Neural crest cell (in vitro differentiated cells): ENCODE measurements at places on chromosomes 11 and 22.

- DNase-seq, result no peak
These were observed 35.8 kb downstream of the UVRAG start for GRCh38 chr11:75850787-75851186.

- DNase-seq, result no peak
These were observed 1097.2 kb upstream of the TENM4 start for GRCh38 chr11:80538040-80538439.

DNA sequence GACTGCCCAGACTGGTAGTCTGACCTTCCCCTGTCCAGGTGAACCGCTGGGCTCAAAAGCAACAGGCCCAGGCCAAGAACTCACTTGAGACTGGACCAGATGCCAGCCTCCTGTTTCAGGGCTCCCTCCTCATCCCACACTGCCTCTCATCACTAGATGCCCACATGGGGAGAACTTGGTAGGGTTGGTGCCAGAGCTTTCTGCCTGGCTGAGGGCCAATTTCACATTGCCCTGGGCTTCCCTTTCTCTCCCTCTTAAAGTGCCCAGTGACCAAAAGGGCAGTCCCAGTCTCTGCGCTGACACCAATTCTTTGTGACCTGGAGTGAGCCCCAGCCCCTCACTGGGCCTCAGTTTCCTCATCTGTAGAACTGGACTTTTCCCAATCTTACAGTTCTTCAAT lies 41.7 kb downstream of the C11orf58 start:
- DNase-seq, result no peak

DNA sequence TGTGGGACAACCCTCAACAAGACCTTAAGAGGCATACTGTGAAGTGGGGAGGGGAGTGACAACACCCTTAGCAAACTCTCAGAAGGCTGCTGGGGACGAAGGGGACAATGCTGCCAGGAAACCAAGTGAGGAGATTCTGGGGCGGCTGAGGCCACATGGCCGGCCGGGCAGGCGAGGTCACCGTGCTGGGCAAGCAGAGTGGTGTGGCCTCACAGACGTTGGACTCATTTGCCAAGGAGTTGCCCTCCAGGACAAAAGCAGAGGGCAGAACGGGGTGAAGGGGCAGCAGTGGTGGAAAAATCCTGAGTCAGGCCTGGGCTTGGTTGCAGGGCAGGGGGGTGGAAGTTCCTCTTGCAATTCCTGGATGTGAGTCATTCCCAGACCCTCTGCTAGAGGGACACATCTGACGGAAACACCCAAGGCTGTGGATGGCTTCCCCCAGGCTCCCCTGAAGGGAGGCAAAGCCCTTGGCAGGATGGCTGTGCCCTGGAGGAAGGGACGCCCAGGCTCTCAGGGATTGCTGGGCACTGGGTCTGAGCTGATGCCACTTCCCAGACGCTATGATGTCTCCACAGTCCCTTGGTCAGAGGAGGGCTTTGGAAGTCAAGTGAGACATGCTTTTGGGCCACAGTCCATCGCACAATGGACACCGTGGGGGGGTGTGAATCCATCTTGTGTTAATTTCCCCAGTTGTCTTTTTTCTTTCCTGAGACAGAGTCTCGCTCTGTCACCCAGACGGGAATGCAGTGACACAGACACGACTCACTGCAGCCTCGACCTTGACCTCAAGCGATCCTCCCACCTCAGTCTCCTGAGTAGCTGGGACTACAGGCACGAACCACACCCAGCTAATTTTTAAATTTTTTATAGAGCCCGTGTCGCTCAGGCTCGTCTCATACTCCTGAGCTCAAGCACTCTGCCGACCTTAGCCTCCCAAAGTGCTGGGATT lies 16.2 kb upstream of the SHANK3 start:
- DNase-seq, result no peak

DNA sequence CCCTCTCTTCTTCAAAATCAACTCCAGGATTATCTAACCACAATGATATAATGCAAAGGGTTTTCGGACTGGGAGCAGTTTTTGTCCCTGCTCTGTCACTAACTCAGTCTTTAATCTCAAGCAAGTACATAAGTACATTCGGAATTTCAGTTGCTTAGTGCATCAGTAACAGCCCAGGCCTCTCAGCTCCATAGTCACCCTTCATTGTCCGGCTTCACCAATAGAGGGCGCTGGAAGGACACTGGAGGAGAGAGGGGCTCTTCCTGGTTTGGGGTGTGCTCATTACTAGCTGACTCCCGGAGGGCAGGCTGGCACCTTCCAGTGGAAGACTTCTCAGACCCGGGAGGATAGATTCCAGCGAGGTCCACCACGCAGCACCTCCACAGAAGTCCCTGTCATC lies 90.4 kb upstream of the PDGFD start:
- DNase-seq, result peak; percentile 39

- no peak for DNase-seq
These were observed 274.2 kb downstream of the FAM76B start for GRCh38 chr11:95515371-95515770.

DNA sequence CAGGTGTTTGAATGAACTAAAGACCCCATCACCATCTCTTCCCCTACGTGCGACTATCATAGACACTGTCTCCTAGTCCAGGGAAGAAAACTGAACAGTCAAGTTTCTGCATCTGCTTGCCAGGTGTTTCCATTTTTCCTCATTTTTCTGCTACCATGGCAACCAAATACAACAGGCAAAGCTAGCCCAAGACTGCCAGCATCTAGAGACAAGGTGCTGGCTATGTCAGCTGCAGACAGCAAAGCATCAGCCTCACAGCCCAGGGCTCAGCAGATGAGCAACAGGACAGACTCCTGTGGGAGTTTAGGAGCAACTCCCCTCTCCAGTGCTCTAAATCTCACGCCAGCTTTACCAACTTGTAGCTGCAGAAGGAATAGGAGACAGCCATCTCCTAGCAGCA lies 124.3 kb downstream of the C11orf58 start:
- DNase-seq, result no peak

DNA sequence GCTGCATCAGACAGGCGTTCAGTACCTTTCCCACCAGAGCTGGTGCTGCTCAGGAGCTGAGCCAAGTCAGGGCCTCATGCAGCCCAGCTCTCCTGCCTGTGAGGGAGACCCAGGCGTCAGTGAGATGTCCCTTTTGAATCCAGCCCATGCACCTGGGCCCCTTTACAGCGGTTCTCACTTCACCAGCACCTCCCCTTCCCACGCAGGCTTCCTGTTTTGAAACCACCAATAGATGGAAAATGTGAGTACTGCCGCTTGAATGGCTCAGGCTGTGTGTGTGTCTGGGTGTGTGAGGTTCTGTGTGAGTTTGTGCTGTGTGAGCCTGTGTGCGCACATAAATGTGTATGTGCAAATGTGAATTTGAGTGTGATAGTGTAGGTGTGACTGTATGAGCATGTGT lies 88.4 kb downstream of the UBASH3B start:
- no peak for DNase-seq

DNA sequence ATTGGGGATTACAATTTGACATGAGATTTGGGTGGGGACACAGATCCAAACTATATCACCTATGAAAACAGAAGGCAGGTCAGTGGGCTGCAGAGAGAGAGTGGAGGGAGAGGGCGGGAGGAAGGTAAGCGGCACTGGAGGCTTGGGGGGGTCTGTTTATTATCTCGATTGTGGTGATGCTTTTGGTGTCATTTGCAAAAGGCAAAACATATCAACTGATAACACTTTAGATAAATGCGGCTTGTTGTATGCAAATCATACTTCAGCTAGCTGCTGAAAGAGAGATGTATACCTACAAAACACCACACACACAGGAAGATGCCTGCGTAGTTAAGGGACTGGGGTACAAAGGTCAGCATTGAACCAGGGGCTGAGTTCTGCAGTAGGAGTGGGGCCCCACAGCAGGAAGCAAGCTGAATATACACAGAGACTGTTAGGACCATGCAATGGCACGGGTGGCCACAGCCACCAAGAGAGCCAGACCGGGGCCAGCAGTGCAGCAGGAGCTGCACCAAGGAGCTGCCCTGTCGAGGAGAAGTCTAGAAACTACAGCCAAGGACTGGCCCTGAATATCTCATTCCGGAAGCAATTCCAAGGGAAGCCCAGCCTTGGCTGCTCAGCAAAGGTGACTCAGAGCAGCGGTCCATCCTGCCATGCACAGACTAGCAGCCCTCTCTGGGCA lies 23.8 kb upstream of the TOLLIP start:
- DNase-seq, result no peak

GRCh38 chr11:118175993-118176777 lies at the start of gene SCN2B:
SCN2B (minus strand) TSS chr11:118176639; CDS start chr11:118176431, 208 bp downstream.
- no peak for DNase-seq
